ENCODE measurements at places on chromosomes 2 and 18.

DNA sequence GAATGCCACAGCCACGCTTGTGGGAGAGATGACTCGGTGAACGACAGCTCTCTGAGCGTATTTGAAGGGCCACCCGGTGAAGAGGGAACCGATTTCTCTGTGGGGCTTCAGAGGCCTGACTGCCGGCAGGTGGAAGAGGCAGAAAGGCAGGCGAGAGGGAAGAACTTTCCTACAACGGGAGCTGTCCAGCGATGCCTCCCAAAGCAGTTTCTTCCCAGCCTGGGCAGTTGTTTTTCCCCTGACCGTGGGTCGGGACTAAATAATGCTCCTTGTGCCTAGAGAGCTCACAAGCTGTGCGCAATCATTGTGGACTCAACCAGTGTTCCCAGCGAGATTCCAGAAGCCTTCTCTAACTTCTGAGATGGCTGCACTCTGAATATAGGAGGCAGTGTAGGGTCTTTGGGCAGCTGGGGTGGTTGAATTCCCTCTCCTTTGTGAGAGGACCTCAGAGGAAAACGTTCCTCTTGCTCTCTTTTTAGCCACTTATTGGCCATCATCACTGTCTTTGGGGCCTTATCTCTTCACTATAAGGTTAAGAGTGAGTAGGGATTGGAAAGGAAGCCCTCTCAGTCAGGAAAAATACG is 710 bp downstream of the SEC11C start:
- no peak for DNase-seq

GRCh38 chr18:34220081-34220815 is 4.5 kb downstream of the NOL4 start:
- DNase-seq = no peak

- DNase-seq = peak; percentile 85
Observed at GRCh38 chr18:74196220-74197119, 48.1 kb downstream of the TIMM21 start.

DNA sequence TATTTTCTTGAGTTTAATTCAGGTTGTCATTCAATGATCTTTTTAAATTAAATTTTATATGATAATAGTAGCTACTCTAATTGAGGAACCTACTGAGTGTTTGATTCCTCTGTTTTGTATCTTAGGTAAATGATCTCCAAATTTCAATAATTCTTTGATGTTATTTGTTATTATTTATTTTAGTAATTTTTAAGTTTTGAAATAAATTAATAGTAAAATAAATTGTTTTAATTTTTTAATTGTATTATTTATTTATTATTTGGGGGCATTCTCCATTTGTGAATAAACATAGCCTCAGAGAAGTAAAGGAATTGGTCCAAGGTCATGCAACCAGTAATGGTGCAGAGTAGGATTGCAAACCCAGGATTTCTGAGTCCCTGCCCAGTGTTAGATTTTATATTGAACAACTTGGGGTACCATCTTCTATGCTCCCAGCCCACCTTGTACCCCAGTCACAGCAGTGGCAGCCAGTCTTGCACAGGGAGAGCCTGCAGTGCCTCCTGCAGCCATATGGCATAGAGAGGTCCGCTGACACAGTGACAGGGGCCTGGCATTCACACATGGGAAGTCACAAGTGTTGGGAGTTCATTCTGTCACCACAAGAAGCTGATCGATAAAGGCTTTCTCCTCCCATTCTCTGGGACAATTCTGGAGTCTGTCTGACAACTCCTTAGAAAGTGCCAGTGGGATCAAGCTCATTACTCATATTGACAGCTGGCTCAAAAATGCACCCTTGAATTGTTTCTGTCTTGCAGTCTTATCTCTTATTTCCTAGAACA is 110.0 kb upstream of the ETAA1 start:
- no peak for DNase-seq

DNA sequence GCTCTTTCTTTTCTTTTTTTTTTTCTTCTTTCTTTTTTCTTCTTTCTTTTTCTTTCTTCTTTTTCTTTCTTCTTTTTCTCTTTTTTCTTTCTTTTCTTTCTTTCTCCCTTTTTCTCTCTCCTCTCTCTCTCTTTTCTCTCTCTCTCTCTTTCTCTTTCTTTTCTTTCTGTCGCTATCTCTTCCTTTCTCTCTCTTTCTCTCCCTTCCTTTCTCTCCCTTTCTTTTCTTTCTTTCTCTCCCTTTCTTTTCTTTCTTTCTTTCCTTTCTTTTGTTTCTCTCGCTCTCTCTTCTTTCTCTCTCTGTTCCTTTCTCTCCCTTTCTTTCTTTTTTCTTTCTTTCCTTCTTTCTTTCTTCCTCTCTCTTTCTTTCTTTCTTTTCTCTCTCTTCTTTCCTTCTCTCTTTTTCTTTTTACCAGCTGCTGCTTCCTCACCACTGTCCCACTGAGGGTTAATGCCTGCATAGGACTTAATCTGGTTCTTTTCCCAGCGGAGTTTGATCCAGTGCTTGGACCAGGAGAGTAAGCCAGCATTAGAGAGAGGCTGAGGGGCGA is 145.4 kb upstream of the SIX2 start:
- DNase-seq = no peak

DNA sequence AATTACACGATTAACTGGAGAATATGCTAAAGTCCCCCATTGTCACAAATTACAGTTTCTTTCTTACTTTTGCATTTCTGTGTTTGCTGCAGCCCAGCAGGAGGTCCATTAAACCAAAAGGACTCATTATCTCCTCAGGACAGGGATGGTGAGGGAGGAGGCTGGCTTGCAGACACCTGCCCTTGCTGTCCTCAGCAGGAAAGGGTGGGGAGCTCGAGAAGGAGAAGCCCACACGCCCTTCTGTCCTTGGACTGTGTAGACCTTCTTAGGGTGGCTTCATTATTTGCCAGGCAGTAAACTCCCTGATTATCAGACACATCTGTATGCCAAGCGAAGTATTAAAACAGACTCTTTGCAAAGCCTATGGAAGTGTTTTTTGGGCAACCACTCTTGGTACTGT is 196.0 kb downstream of the LDLRAD4 start:
- peak; percentile 52 for DNase-seq

DNA sequence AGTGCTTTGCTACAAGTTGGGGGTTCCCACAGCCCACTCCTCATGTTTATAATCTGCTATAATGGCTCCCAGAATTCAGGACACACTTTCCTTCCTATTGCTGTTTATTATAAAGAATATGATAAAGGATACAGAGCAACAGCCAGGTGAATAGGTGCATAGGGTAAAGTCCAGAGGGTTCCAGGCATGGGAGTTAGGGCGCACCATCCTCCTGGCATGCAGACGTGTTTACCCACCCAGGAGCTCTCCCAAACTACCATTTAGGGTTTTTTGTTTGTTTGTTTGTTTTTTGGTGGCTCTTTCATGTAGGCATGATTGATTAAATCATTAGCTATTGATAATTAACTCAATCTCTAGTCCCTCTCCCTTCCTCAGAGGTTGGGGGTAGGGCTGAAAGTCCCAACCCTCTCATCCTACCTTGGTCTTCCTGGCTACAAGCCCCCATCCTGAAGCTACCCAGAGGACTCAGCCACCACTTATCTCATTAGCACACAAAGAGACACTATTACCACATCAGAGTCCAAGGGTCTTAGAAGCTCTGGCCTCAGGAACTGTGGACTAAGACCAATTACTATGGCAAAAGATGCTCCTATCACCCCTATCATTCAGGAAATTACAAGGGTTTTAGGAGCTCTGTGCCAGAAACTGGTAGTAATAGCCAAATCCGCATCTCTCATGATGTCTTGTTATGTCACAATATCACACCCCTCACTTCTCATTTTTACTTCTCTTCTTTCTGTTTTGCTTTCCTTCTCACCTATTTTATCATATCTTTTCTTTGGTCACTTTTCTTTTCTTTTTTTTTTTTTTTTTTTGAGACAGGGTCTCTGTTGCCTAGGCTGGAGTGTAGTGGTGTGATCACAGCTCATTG is 154.9 kb upstream of the TTC39C start:
- DNase-seq = no peak

- no peak for DNase-seq
Observed at GRCh38 chr2:217329023-217329431, 469.2 kb upstream of the TNP1 start.

DNA sequence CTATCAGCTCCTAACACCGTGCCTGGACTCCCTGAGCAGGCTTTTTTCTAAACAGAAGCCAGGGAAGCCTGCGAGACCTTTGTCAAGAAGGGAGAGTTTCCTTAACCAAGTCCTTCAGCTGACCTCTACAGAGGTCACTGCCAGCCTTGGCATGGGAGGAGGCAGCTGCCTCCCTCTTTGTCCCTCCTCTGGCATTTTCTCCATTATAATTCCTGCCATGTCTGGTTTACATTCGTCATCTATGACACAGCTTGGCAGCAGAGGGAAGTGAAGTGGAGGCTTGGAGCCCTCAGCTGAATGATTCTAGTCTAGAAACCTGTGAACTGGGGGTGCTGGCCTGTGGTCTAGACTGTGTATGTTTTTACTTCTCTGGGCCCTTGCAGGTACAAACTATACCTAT is 22.5 kb downstream of the LIPG start:
- no peak for DNase-seq

GRCh38 chr2:58558881-58559280 is 317.8 kb upstream of the FANCL start:
- no peak for DNase-seq

- DNase-seq = no peak
Observed at GRCh38 chr18:75338631-75339030, 88.9 kb downstream of the SMIM21 start.

- DNase-seq = no peak
Observed at GRCh38 chr18:46431522-46432171, 225.4 kb downstream of the LOXHD1 start.

GRCh38 chr18:9550429-9550828 is 63.9 kb downstream of the PPP4R1 start:
- DNase-seq = no peak

DNA sequence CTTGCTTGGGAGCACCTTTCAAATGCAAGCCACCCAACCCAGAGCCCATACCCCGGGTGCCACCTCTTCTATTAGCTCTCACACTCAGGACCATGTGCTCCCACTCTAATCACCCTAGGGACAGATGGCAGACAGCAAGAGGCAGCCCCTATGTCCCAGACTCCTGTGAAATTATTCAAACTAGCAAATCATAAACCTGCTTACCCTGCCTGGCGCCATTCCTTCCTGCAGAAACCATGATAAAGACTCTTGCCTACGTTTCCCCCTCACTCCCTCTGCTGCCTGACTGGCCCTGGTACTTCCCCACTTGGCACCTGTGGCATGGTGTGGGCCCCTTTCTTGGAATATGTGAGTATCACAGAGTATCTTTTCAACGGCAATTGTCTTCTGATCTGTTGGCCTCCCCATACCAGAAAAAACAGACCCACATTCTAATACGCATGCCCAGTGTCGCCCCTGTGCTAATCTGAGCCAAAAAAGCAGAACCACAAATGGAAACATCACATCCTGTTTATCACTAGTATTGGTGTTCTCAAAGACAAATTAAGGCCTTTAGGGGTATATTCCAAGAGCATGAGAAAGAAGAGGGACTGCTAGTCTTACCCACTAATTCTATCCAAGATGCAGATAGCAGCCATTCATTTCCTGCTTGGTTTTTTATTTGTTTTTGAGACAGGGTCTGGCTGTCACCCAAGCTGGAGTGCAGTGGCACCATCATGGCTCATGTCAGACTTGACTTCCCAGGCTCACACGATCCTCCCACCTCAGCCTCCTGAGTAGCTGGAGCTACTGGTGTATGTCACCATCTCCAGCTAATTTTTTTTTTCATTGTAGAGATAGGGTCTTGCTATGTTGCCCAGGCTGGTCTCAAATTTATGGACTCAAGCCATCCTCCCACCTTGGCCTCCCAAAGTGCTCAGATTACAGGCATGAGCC is 44.1 kb upstream of the TTC39C start:
- peak; percentile 35 for DNase-seq

- DNase-seq = peak; percentile 8
Observed at GRCh38 chr2:21372654-21373053, 248.9 kb downstream of the TDRD15 start.

- no peak for DNase-seq
Observed at GRCh38 chr18:5770176-5770575, 125.1 kb downstream of the TMEM200C start.

DNA sequence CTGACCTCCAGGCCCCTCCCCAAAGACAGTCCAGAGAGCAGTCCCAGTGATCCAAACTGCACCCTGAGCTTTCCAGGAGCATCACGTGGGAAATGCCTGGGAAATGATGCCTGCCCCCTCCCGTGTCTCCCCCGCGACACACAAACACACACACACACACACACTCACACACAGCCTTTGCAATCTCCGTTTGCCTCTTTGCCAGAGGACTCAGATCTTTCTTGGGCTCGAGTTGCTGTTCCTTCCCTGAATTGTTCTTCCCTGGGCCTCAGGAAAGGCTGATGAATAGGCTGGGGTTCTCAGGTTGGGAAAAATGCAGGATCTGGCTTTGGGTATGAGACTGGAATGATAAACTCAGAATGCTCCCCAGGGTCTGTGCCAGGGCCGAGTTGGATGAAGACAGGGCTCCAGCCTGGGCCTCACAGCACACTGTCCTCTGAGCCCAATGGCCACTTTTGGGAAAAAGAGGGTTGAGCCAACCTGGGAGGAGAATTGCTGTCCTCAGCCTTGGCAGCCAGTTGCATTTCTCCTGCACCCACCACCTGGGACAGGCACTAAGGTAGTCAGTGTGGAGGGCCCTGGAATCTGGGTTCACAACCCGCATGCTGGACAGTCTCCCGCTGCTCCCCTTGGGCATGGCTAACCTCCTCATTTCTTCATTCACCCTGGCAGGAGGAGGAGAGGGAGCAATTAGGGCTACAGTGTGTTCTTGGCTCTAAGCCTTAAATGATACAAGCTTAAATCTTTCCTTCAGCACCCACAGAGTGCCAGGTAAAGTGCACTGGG is 43.9 kb upstream of the ATP6V1B1 start:
- DNase-seq = no peak

GRCh38 chr2:224046752-224047151 is 7.7 kb upstream of the SERPINE2 start:
- DNase-seq = no peak

- no peak for DNase-seq
Observed at GRCh38 chr18:68724021-68724420, 9.1 kb upstream of the TMX3 start.

GRCh38 chr2:18396329-18397010 is 164.0 kb downstream of the RDH14 start:
- DNase-seq = no peak

- no peak for DNase-seq
Observed at GRCh38 chr2:33419581-33420200, 56.8 kb upstream of the RASGRP3 start.

- DNase-seq = no peak
Observed at GRCh38 chr18:26312199-26312598, 86.0 kb downstream of the TAF4B start.
